Activated T-cell treated with anti-CD3 and anti-CD28 coated beads for 4 hours (primary cell): ENCODE measurements at places on chromosomes 3 and 15.

GRCh38 chr15:52261498-52262242 is 33.9 kb downstream of the MYO5C start:
- DNase-seq = no peak

DNA sequence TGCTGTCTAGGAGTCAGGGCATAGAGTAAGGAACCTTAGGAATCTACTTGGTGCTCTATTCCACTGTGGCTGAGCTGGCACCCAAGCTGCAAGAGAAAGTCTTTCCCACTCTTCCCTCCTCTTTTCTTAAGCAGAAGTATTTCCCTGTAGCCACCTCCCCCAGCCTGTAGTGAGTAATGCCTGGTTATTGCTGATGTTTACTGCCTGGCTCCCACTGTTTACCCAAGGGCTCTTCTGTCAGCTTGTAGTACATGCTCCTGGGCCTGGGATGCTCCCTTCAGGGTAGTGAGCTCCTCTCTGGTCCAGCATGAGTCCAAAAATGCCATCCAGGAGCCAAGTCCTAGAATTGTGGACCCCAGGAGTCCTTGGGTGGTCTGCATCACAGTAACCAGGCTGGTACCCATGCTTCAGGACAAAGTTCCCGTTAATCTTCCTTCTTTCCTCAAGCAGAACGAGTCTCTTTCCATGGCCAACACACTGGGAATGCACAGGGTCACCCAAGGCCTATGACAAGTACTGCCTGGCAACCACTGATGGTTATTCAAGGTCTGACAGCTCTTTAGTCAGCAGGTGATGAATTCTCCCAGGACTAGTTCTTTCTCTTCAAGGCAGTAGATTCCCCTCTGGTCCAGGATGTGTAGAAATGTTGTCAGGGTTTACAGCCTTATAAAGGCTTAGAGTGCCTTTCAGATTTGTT is 17.6 kb downstream of the GALK2 start:
- DNase-seq = no peak

- no peak for DNase-seq
These were observed 184.4 kb upstream of the LPP start for GRCh38 chr3:187969581-187969950.

DNA sequence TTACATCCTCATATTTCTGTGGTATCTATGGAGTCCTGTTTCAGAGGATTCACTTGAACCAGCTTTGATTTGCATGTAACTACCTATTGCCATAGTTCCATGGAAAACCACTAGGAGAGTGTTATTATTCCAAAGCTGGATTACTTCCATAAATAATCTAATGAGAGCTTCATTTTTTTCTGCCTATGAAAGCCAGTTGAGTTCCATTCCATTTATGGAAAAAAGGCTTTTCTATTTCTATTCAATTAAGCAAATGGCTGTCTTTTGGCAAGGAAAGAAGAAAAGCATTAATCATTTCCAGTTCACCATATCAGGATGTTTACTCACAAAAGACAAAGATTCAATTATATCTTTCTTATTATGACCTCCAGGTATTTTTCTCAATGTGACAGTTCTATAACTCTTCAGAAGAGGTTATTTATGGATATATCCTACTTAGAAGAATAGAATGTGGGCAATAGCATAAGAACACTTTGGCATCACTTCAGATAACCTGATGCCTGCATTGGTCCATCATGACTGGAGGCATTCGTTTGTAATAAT is 259.9 kb upstream of the ZPLD1 start:
- DNase-seq = no peak

DNA sequence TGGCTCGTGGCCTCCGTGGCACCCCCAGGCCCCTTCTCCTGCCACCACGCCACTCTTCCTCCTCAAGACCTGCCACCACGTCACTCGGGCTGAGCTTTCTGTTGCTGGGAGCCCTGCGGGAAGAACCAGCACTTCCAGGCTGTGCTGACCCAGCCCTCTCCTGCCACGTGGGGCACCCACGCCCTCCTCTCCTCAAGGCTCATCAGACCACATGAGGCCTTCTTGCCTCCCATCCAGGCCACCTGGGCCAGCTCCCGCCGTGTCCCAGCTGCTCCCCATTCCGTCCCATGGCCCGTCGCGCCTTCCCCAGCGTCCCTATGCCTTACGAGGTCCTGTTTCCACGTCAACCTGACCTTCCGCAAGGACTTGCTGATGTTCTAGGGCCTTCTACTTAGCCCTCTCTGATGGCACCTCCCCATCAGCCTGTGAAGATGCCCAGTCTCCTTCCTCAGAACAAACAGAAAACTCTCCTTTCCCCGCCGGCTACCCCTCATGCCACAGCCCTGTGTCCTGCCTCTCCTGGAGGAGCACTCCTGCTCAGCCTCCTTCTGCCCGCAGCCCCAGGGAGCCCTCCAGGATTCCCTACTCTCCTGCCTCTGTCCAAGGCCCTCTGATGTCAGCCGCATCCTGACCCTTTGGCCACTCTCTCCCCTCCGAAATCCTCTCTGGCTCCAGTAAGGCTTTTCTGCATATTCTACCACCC is 71.1 kb upstream of the BLM start:
- no peak for DNase-seq

- DNase-seq = no peak
These were observed 48.9 kb downstream of the TGFBR2 start for GRCh38 chr3:30655187-30655812.

DNA sequence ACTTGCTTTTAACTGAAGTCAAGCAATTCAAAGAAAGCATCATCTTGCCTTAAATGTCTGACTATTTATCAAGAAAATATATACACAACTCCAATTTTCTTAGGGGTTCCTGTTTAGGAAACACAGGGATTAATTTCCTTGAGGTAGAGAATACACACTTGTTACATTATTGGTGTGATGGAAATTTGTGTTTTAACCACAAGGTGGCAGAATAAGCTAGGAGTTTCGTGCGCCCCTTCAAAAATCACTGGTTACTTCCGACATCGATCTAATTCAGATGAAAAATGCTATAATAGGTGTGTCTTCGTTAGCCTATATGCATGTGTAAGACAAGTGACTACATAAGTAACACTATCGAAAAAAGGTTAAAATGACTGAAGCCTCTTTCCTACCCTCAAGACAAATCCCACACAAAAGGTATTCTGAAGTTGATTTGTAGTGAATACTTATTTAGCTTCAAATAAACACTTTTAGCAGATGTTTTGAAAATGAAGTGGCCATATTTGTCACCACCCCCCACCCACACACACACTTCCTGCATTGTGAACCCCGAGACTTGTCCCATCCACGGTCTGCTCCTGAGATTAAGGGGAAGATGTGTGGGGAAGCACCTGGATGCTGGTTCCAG is 246.5 kb downstream of the ROBO1 start:
- no peak for DNase-seq
